ENCODE measurements at places on chromosomes 13 and 19.

GRCh38 chr13:89763005-89763404 lies 1584.5 kb upstream of the MIR17HG start:
- no peak for DNase-seq

DNA sequence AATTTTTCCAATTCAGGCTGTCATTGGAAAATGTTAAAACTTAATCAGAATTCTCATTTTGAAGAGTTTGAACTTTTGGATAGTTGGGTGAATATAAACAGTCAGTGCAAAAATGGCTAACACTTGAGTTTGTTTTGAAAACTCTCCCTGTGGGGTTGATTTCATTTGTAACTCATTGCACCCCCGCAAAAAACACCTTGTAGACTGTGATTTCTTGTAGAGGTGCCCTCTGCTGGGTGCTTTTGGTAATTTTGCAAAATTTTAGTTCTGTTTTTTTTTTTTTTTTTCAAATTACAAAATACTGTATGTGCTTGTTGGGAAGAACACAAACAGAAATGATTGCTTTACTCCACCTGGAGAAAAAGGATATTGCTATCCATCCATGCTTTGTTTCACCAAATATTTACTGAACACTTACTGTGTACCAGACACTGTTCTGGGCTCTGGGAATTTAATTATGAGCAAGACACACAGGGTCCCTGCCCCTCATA lies 28.2 kb upstream of the GPI start:
- no peak for DNase-seq

- DNase-seq = no peak
Observed at GRCh38 chr13:108276060-108276459, 6.5 kb downstream of the TNFSF13B start.

DNA sequence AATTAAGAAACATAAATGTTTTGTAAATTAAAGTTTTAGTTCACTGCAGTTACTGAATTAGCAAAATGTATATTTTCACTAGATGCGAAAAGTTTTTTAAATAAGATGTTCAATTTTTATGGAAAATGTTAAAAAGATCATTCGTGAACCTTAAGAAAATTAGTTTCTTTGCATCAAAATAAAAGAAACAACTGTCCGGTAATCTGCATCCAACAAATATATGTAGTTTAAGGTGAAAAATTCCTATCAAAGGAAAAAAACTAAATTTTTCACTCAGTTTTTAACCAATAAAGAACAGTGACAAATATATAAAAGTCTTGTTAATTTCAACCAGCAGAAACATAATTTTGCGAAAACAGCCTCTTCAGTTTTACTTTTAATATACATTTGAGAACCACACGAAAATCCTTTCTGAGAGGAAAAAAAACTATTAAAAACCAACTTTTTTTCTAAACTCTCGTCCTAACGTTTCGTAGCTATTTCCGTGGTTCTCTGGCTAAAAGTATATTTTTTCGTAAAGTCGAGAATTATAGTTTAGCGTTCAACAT lies 64.5 kb downstream of the KCNRG start:
- DNase-seq = no peak

GRCh38 chr19:49084206-49085019 lies 838 bp upstream of the SNRNP70 start:
- DNase-seq = no peak

DNA sequence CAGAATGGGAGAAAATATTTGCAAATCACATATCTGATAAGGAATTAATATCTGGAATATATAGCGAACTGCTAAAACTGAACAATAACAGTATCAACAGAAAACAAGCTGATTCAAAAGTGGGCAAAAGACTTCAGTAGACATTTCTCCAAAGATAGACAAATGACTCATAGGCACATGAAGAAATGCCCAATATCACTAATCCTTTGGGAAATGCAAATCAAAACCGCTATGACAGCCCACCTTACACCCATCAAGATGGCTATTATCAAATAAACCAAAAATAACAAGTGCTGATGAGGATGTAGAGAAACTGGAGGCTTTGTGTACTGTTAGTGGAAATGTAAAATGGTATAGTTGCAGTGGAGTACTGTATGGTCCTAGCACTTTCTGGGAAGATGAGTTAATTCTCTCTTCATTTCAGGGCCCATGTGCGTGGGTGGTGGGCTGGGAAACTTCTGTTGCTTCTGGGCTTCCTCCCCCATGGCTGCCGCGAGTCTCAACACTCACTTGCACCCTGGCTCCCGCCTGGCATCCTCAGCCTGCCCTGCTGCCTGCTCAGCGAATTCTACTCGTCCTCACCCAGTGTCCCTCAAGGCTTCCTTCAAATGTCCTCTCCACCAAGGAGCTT lies 12.4 kb upstream of the GJA3 start:
- no peak for DNase-seq

DNA sequence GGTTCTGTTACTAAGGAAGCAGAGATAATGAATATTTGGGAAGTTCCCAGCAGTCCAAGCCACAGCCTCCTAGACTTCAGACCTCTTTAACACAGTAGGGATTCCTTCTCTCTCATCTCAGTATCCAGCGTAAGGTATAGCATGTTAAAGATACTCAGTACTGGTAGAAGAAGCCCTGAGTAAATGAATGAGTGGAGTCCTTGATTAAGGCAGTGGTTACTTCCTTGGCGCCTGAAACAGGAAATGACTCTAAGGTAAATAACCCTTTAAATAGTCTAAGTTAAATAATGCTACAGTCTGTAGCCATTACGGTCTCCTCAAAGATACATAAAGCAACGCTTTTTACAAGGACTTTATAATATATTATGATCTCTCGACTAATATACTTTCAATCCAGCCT lies 650.8 kb upstream of the MIR17HG start:
- DNase-seq = no peak

GRCh38 chr19:12440541-12441316 lies at the start of gene ZNF443:
Gene ZNF443 (minus strand): TSS chr19:12441021. CDS start chr19:12440914, 107 bp downstream.
- peak; percentile 98 for DNase-seq

DNA sequence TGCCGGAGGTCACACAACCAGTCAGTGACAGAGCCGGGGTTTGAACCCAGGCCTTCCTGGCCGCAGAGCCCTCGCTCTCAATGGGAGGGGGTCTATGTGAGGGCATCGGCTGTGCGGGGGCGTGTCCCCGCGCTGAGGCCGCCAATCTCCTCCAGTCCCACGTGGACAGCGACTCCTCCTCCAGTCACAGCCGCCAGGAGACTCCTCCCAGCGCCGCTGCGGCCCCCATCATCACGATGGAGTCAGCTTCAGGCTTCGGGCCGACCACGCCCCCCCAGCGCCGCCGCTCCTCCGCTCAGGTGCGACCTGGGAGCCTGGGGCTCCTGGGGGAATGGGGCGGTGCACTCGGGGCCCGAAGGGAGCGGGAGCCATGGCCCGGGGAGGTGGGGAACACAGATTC lies 6.0 kb downstream of the SPRED3 start:
- peak; percentile 41 for DNase-seq

DNA sequence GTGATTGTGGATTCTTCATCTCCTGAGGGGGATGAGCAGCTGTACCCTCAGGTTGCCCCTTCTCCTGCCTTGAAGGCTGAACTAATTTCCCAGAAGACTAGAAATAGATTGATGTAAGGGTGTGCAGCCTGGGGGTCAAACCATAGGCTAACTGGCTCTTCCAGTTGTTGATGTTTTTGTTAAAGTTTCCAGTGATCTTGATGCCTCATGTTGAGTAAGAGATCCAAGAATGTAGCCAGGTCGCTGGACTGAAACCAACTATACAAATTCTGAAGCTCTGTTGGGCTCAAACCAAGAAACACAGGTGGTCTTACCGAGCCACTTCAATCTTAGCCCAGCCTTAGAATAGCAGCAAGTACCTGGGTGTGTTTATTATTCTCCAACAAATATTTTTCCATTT lies 391.8 kb downstream of the KLF5 start:
- no peak for DNase-seq

DNA sequence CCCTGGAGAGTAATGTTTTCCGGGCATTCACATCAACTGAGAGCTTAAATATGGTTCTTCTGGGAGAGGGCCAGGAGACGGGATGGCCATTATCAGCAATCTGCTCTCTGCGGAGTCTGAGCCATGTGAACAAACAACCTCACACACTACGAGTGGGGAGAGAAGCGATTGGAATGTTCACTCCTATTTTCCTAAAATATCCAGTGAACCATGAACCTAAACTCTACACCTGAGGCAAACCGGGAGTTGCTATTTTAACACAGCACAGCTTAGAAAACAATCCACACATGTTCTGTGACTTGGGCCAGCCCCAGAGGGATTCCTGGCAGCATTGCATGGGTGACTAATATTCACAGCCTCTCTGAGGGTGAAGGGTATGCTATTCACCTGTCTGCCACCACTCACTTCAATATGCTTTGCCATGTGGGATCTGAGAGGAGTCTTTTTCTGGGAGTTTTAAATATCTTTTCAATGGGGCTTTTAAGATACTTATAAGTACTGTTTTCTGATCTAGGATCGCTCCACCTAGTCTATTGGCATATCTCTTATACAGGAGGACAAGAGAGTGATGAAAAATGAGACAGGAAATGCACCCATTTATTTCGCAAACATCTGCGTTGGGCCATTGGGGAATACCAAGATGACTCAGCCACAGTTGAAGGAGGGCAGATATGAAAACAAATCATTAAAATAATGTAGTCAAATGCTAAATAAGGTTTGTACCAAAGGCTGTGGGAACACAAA lies 72.6 kb upstream of the SERP2 start:
- DNase-seq = no peak

DNA sequence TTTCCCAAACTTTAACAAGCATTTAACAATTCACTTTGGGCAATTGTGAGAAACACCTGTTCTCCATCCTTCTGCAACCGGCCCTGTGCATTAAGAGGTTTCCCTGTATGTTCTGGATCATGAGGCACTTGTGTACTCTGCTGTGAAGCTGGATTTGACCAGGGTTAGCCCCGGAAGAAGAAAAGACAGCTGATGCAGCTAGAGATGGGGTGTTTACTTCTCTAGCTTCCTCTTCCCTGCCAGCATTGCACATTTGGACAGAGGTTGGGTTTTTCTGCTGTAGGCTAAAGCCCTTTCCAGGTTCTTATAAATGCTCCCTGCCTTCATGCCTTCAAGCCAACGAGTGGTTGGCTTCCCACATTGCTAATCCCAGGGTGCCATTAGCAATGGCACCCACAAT lies 20.9 kb downstream of the MBD3L2B start:
- no peak for DNase-seq

DNA sequence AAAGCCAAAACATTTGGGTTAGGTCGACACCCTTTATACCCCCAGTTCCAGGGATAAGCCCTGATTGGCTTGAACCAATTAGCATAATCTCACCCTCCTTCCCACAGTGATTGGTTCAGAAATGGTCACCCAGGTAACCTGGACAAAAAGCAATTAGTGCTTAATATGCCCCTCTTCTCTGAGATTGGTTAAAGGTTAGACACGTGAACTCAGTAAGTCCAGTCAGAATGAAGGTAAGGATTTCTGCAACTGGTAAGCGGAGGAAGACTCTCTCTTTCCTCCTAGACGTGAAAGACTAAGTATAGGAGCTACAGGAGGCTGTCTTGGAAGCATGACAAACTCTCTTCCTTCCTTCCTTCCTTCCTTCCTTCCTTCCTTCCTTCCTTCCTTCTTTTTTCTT lies 1.3 kb upstream of the PNMA8C start:
- no peak for DNase-seq

DNA sequence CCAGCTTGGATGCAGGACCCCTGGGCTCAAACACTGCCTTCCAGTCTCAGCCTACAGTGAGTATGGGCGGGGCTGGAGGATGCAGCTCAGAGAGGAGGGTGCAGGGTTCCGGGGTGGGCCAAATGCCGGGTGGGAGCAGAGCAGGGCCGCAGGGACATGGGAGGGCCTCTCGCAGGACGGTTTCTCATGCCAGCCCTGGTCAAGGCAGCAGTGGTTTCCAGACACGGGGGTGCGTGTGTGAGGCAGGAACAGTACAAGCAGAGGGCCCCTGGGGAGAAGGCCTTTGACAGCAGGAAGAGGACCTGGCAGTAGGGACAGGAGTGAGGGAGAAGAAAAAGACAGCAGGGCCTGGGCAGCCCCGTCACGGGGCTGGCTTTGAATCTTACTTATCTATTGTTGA lies 34.1 kb downstream of the CRTC1 start:
- DNase-seq = no peak

- no peak for DNase-seq
Observed at GRCh38 chr13:52961256-52961910, 67.2 kb upstream of the OLFM4 start.

DNA sequence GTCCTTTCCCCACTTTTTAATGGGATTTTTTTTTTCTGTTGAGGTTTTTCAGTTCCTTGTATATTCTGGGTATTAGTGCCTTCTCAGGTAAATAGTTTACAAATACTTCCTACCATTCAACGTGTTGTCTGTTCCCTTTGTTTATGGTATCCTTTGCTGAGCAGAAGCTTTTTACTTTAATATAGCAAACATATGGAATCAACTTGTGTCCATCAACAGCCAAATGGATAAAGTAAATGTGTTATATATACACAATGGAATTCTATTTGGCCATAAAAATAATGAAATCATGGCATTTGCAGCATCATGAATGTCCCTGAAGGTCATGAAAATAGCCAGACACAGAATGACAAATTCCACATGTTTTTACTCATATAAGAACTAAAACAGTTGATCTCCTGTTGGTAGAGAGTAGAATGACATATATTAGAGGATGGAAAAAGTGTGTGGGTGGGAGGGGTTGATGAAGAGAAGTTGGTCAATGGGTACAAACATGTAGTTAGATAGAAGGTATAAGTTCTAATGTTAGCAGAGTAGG lies 500.8 kb downstream of the SLITRK6 start:
- no peak for DNase-seq

GRCh38 chr19:35738887-35739229 lies 3.4 kb downstream of the IGFLR1 start:
- DNase-seq = no peak

DNA sequence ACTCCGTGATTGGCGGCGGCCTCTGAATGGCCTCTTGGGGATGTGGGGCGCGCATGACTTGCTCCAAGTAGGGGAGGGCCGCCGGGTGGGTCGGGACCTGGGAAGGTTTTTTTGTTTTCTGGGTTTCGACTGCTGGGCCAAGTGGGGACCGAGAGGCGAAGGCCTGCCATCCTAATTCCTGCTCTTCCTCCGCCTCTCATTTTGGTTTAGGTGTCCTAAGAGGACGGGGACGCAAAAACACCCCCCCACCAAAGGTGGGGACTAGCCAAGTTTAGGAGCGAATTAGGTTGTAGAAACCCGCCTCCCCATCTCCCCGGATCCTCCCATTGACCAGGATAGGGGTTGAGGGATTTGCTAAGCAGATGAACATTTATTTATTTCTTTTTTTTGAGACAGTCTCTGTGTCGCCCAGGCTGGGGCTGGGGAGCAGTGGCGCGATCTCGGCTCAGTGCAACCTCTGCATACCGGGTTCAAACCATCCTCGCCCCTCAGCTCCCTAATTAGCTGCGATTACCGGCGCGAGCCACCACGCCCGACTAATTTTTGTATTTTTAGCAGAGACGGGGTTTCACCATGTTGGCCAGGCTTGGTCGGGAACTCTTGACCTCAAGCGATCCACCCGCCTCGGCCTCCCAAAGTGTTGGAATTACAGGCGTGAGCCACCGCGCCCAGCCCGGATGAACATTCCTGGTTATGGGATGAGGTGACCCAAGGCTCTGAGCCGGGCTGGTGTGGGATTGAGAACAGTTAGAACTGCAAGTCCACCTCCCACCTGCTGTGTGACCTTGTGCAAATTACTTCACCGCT lies 838 bp downstream of the PPP2R1A start:
- DNase-seq = no peak

Data from activated CD4-positive, alpha-beta T cell treated with anti-CD3 and anti-CD28 coated beads for 1 hour (primary cell).